Left lung (tissue), 14 donors: ENCODE measurements at places on chromosomes 4 and X.

- no peaks in the 10 kb centered on the region for H3K36me3 ChIP-seq
- no peaks in the 10 kb centered on the region for H3K4me1 ChIP-seq
- H3K27me3 ChIP-seq = no peaks in the 10 kb centered on the region
- H3K4me3 ChIP-seq = no peak overlapping the region
- DNase-seq = no peak
Measured at GRCh38 chrX:16319929-16320328, 152.6 kb downstream of the MAGEB17 start.

DNA sequence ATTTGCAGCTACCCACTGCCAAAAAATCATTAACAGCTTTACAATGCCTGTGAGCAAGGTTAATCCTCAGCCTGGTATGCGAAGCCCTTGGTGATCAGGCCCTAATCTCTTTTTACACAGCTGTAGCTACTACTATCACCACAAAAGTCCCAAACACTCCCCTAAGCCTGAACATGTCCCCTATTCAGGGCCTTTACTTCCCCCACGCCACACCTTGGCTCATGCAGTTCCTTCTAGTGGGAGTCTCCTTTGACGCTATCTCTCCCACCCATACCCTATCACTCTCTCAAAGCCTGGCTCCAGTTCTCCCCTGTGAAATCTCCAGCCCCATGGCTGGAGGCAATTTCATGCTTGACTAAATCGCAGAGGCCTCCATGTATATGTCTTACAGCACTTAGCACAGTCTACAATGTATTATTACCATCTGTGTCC lies 90.6 kb upstream of the CBR4 start:
- H3K36me3 ChIP-seq = no peaks in the 10 kb centered on the region
- H3K27ac ChIP-seq = no peak overlapping the region
- no peak overlapping the region for H3K4me3 ChIP-seq
- no peak for DNase-seq

DNA sequence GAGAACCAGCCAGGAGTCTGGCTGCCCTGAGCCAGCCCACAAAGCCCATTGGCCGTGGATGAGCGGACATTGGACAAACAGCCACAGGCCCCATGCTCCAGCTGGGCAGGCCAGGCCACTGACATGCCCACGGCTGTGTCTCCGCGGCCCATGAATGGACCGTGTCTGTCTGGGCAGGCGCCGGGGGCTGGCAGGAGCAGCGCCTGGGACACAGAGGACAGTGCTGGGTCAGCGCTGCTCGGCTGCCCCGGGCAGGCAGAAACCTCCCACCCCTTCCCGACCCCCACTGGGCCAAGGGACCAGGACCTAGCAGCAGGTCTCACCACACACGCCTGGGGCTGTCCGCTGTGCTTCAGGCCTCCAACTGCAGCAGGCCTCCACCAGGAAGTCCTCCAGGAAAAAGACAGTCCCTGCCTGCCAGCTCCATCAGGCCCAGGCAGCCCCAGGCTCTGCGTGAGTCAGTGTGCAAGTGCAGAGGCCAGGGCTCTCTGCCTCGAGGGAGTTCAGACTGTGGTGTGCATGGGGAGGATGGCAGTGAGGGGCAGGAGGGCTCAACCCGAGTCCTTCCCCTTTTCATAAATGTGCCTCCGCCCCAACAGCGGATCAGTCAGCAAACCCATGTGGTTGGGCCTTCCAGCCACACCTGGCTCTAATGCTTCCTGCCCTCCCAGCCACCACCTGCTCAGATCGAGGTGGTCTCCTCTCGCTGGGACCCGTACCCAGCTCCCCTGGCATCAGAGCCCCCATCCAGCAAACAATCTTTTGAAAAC lies 17.2 kb upstream of the FGFR3 start:
- H3K36me3 ChIP-seq = no peaks in the 10 kb centered on the region
- no peaks in the 10 kb centered on the region for H3K27me3 ChIP-seq
- no peak overlapping the region for H3K4me3 ChIP-seq
- DNase-seq = no peak

- H3K36me3 ChIP-seq = no peaks in the 10 kb centered on the region
- DNase-seq = no peak
- H3K4me1 ChIP-seq = no peaks in the 10 kb centered on the region
- no peak overlapping the region for H3K27ac ChIP-seq
- H3K4me3 ChIP-seq = no peak overlapping the region
Measured at GRCh38 chrX:79078114-79078513, 66.4 kb upstream of the GPR174 start.

GRCh38 chr4:53361451-53361850 lies 4.4 kb downstream of the SCFD2 start:
- DNase-seq = no peak
- peaks cover 30% of the 10 kb centered on the region for H3K4me1 ChIP-seq
- H3K27me3 ChIP-seq = no peaks in the 10 kb centered on the region
- H3K27ac ChIP-seq = no peak overlapping the region
- no peaks in the 10 kb centered on the region for H3K36me3 ChIP-seq
- H3K4me3 ChIP-seq = no peak overlapping the region
